Eye (tissue), 1 donor: ENCODE measurements at places on chromosomes 13 and 19.
A peak's percentile ranks its signal among the peaks of the same experiment; 100 is the strongest.

- no peak for DNase-seq
These were observed 90.4 kb upstream of the PEG3 start for GRCh38 chr19:56930647-56931535.

DNA sequence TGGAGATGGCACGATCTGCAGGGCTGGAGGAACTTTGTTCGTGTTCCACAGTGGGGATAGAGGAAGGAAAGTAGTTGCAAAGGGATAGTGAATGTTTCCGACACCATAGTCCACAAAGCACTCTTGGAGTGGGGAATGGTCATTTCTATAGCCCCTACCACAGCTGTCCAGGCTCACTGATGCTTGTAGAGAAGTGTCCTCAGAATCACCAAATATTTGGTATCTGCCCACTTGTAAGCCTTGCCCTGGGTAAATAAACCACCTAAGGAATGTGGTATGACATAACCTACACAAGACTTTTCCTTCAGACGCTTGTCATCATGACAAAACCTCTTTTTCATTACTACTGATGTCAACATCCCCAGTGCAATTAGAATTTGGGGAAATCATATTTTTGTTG, 686.5 kb upstream of the ARGLU1 start:
- DNase-seq, result no peak

DNA sequence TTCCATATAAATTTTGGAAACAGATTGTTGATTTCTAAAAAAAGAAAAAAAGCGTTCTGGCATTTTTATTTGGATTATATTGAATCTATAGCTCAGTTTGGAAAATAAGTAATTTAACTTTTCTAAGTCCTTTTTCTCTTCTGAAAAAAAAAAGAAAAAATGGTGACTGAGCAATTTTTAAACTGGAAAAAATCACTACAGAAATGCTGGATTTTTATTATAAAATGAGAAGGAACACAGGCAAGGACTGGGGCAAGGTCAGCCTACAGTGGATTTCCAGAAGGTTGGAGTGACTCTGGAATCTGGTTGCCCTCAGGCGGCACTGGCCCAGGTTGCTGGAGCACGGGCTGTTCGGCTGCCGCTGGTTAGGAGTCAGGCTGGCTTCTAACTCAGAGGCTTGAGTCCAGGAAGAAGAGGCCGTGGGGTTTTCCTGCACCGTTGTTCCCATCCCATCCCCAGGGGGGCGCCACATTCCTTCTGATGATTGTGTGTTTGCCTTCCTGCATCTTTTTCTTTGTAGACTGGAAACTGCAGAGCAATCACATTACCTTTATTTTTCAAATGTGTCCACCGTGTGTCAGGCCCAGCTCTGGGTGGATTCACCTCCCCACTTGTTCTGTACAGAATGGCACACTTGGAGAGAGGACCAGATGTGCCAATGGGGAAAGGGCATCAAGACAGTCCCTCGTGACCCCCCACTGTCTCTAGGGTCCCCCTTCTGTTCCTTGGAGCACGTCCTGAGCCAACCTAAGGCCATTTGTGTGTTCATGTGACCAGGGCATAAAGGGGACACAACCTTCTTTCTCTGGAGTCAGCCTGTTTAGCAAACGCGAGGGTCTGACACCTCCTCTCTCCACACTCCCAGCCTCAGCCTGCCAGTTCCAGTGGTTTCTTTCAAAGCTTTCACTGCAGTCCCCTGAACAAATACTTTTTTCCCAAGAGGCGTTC, 44.5 kb upstream of the GTF3A start:
- DNase-seq, result peak; percentile 80

- DNase-seq, result no peak
These were observed 26.9 kb downstream of the SCGB2B2 start for GRCh38 chr19:34649886-34650543.

DNA sequence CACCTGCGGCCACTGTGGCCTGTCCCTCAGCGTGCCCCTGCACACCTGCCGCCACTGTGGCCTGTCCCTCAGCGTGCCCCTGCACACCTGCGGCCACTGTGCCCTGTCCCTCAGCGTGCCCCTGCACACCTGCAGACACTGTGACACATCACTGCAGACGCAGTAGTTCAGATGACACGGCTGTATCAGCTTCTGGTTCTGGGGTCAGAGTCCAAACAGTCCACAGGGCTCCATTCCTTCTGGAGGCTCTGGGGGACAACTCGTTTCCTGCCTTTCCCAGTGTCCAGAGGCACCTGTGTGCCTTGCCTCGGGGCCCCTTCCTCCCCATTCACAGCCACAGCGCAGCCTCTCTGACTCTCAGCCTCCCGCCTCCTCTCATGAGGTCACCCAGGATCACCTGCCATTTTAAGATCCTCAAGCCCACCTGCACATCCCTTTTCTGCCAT, 5.5 kb downstream of the SF3A2 start:
- DNase-seq, result no peak
